ENCODE measurements at places on chromosomes 13 and 19.
A peak's percentile ranks its signal among the peaks of the same experiment; 100 is the strongest.

DNA sequence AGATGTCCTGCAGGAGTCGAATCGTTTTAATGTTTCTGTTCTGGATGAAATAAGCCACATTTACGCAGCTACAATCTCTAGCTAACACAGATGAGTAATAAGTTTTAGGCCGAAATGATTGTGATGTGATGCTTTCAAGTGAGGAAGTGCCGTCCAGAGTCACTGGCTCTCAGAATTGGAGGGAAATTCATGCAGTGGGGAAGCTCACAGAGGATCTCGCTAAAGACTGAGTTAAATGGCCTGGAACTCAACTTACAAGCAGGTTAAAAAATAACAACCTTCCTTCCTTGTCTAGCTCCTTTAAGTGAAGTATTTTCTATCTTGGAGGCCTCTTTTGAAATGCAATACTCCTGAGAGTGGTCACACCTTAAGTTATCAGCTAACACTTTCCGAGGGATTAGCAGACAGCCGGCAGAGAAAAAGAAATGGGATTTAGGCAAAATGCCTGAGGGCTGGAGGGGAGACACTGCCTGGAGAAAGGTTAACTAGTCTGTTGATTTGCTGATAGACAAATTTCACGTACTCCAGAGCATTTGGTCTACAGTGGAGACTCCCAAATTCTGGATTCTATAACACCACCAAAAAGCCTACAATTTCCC, 74.2 kb downstream of the IRS2 start:
- no peak for DNase-seq

DNA sequence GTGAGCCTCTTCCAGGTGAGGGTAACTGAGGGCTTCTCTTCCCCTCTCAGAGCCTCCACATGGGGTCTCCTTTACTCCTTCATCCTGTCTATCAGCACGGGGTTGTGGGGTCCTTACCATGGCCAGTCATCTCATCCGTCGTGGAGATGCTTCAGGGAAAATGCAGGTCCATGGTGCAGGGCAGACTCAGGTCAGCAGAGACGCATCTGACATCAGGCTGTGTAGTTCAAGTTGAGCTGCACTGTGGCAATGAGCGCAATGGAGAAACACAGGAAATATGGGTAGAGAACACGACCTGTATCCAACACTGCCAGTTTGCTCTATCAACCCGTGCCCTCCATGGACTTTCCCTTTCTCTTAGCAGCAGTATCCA, 13.9 kb downstream of the LILRA5 start:
- DNase-seq: no peak

DNA sequence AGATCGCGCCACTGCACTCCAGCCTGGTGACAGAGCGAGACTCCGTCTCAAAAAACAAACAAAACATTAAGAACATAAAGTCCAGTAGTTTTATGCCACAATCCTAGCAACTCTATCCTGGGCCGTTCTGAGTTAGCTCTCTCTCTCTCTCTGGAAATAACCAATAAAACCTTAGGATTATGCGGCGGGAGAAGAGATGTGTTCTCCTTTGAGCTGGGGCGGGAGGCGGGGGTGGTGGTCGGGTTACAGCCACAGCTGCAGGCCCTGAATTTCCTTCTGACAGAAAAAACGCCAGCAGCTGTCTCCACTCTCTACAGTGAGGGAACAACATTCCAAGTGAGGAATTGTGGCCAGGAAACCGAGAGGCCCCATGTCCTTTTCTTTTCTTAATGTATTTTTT, 9.1 kb upstream of the PNMA8A start:
- DNase-seq: no peak

- DNase-seq: no peak
Measured at GRCh38 chr19:5851302-5851701, at the start of gene FUT3. Gene FUT3, minus strand, starts transcription at chr19:5851449.

- no peak for DNase-seq
Measured at GRCh38 chr13:85236413-85236812, 562.8 kb downstream of the SLITRK6 start.

DNA sequence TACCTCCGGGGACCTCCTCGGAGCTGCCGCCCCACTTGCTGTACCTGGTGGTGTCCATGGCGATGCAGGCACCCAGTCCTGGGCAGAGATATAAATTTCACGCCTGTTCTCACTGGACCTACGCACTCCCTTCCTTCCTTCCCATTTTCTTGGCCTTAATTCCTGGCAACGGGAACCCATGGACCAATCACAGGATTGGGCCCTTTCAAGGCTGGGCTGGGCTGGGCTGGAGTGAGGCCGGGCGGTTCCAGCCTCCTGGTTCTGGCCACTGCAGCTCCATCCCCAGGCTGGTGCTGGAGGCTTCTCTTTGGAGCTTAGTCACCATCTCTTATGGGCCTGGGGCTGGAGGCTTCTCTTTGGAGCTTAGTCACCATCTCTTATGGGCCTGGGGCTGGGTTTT, at the start of gene CLEC4G:
Gene CLEC4G (minus strand): TSS at position 66 of the 400 bp plus-strand sequence. CDS start 8 bp downstream, at position 58.
- no peak for DNase-seq

DNA sequence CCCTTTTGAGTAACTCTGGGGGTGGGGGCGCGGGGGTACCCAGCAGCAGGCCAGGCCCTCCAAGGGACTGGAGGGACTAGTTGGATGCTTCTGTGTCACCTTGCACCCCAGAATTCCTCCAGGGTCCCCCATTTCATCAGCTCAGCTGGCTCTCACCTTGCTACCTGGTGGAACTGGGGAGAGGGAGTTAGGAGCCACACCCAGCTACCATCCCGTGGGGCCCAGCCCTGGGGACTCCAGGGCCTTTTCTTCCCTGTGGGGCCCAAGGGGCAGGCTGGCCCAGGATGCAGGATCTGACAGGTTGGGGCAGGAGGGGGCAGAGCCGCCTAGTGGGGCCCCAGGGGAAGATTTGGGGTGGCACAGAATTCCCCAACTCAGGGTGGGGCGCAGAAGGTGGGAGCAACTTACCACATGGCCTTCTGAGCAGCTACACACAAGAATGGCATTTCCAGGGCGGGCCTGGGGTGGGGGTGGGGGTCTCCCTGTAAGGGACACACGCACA, 32.8 kb upstream of the NANOS3 start:
- no peak for DNase-seq

GRCh38 chr13:23848646-23849141, 40.5 kb downstream of the MIPEP start:
- no peak for DNase-seq

DNA sequence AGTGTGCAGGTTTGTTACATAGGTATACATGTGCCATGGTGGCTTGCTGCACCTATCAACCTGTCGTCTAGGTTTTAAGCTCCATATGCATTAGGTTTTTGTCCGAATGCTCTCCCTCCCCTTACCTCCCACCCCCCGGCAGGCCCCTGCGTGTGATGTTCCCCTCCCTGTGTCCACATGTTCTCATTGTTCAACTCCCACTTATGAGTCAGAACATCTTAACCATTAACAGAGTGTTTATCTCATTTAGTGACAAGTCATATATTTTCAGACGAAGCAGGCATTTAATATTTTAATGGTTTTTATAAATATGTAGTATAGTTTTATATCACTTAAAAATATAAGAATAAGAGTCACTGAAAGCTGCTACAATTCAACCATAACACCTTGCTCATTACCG, 780.5 kb upstream of the ARGLU1 start:
- no peak for DNase-seq

DNA sequence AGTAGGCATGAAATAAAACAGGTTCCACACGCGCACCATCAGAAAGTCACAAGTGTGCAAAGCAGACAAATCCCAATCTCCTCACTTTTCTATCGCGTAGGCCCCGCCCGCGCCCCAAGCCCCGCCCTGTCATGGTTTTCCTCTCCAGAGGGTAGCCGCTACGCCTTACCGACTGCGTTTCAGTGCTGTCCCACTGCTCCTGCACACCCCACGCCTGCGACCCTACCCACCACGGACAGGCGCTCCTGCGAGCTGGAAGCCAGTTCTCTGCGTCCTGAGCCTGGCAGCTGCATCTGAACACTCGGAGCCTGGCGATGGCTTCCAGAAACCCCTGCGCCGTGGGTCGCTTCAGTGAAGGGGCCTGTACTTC, 379 bp upstream of the ZNF470 start:
- DNase-seq: no peak

DNA sequence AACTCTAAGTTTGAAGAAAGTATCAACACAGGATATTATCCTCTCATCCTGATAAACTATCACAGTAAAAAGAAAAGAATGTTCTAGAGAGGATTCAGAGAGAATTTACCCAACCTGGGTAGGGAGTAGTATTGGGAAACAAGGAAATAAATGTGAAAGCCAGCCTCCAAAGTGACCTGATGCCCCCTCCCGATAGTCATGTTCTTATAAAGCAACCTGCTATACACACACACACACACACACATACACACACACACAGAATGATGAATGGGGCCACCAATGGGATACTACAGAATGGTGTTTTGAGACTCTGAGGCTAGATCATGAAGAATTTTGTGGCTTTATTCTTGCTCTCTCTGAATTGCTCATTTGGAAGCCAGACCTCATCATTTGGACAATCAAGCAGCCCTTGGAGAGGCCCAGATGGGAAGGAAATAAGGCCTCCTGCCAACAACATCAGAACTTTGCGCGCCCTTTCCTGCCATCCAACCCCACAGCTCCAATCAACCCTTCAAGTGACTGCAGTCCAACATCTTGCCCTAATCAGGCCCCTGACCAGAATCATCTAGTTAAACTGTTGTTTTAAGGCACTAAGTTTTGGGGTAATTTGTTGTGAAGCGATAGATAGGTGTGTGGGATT, 807.9 kb upstream of the ARGLU1 start:
- no peak for DNase-seq

- DNase-seq: no peak
Measured at GRCh38 chr13:39692660-39693438, 37.4 kb downstream of the COG6 start.

GRCh38 chr19:17579661-17580244, 24.3 kb downstream of the COLGALT1 start:
- no peak for DNase-seq

DNA sequence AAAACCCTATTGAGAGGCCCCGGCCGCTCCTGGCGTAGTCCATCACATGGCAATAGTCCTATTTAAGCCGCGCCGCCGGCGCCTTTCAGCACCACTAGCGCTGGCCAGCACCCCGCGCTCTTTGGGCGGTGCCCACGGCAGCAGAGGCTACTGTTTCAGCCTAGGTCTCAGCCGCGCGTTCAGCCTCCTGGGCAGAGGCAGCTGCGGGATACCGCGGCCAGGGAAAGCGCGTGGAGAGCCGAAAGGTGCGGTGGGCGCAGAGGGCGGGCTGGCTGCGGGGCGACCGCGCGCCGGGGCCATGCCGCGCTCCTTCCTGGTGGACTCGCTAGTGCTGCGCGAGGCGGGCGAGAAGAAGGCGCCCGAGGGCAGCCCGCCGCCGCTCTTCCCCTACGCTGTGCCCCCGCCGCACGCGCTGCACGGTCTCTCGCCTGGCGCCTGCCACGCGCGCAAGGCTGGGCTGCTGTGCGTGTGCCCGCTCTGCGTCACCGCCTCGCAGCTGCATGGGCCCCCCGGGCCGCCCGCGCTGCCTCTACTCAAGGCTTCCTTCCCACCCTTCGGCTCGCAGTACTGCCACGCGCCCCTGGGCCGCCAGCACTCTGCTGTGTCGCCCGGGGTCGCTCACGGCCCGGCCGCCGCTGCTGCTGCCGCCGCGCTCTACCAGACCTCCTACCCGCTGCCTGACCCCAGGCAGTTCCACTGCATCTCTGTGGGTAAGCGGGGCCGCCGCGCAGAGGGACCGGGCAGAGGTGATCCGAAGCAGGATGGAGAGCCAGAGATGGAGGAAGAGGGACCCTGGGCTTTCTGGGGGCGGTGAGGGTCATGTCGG, at the start of gene GSX1:
Gene GSX1 (plus strand): TSS at position 91 of the 826 bp plus-strand sequence. CDS start 208 bp downstream, at position 299.
- DNase-seq: no peak

DNA sequence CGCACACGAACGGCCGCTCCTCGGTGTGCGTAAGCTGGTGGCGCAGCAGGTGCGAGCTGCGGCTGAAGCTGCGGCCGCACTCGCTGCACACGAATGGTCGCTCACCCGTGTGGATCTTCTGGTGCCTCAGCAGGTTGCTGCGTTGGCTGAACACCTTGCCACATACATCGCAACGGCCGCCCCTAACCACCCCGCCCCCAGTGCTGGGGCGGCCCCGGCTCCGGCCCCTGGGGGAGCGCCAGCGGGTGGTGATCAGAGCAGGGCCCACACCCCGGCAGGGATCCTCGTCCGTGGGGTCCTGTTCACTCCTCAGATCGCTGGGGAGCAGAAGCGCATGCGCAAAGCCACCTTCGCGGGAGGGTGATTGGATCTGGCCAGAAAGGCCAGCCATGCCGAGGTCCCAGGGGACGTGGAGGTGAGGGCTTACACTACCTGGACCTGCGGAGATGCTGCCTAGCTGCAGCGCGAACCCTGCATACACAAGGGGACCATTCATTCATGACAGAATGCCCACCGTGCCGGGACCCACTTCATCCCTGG, 4.7 kb upstream of the UBE2M start:
- DNase-seq: no peak

DNA sequence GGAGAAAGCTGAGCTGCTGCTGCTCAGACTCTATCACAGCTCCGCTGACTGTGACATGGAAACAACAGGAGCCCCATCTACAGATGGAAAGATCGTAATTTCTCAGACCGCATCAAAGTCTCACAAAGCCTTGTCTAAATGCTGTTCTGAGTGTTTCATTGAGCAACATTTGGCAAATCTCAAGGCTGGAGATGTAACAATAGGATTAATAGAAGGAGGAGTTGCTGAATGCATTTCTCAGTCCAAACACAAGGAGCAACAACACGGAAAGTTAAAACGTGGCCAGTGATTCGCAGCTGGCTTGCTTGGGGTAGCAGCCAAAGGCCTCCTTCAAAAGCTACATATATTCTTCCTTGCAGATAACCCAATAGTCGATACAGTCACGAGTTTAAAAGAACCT, 55.7 kb downstream of the MRPL57 start:
- no peak for DNase-seq

GRCh38 chr13:43205416-43205815, 182.0 kb downstream of the DNAJC15 start:
- no peak for DNase-seq

DNA sequence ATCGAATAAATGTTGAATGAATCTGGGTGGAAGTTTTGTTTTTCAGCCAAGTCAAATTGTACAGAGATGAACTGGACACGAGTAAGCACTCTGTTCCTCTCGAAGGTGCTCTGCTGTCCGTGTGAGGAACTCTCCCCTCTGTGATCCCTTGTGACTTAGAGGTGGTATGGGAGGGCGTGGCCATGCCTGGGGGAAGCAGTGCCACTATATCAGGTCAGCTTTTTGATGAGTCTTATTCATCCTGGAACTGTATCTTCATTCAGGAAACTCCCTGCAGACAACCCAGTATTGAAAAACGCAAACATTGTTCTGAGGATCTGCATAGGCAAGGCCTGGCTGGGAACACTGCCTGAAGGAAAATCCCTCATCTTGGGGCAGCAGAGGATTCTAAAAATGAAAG, 45.7 kb upstream of the FLT1 start:
- no peak for DNase-seq

GRCh38 chr19:45667620-45668341, at the start of gene GIPR:
Gene GIPR, plus strand, starts transcription at chr19:45668221. Its CDS starts 1,300 bp downstream, at chr19:45669521.
- DNase-seq: peak; percentile 77

- DNase-seq: no peak
Measured at GRCh38 chr19:3323026-3323425, 43.4 kb upstream of the NFIC start.

DNA sequence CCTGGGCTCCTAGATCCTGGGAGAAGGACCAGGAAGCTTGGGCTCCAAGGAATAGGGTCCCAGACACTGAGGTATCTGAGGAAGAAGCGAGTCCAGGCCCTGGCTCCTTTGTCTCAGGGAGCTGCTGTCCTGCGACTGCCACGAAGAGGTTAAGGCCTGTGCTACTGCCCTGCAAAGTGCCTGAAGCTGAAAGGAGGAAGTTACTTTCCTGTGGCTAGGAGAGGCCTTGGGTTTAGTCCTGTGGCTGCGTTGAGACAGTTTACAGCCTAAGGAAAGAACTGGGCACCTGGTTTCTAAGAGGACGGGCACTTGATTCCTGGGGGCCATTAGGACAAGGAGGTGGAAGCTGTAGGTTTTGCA, 2.8 kb downstream of the MYADM start:
- DNase-seq: no peak

- DNase-seq: no peak
Measured at GRCh38 chr19:54896036-54896435, 9.9 kb upstream of the NCR1 start.

Measured in NK-92 treated with Interleukin-12 subunit alpha and Interleukin-12 subunit beta, amount 100 ng/mL, for 24 hours (cell line).